ENCODE measurements at places on chromosomes 2 and 18.

DNA sequence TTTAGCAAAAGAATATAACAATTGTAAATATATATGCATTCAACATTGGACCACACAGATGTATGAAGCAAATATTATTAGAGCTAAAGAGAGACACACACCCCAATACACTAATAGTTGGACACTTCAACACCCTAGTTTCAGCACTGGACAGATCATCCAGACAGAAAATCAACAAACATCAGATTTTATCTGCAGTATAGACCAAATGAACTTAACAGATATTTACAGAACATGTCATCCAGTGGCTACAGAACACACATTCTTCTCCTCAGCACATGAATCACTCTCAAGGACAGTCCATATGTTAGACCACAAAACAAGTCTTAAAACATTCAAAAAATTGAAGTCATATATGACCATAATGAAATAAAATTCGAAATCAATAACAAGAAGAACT, 22.1 kb upstream of the EVA1A start:
- no peak for DNase-seq

GRCh38 chr2:199757233-199757870, 93.6 kb downstream of the FTCDNL1 start:
- DNase-seq = no peak

GRCh38 chr2:129752176-129752575, 227.3 kb upstream of the RAB6C start:
- no peak for DNase-seq

- no peak for DNase-seq
Observed at GRCh38 chr2:208671284-208671683, 264.7 kb downstream of the PTH2R start.

DNA sequence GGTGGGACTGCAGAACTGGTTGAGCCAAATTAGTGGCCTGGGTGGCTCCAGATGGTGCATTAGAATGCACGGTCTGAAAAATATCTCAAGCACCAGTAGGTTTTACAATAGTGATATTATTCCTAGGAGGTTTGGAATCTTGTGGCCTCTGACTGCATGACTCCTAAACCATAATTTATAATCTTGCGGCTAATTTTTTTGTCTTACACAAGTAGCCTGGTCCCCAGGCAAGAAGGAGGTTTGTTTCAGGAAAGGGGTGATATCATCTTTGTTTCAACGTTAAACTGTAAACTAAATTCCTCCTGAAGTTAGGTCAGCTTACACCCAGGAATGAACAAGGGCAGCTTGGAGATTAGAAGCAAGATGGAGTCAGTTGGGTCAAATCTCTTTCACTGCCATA, 98.9 kb upstream of the ARL4C start:
- no peak for DNase-seq

- DNase-seq = no peak
Observed at GRCh38 chr2:3536682-3537632, 17.6 kb upstream of the ADI1 start.

DNA sequence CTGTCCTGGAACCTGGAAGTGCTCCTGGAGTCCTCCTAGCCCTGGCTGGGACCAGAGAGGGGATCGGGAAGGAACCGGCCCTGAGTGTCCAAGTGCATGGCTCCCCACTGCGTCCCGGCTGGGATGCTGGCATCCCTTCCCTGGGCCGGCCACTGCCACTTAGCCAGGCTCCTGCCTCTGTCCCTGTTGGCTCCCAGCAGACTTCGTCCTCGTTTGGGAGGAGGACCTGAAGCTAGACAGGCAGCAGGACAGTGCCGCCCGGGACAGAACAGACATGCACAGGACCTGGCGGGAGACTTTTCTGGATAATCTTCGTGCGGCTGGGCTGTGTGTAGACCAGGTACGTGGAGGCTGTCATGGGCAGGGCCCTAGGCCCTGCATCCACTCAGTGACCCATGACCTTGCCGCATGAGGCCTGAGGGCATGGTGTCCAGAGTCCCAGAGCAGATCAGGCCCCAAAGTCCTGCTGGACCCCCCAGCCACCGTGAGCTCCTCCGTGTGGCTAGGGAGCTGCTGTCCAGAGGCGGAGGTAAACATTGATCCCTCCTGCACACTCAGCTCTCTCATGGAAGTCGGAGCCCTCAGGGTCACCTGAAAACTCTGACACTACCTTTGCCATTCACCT, 7.1 kb downstream of the ANO7 start:
- no peak for DNase-seq

GRCh38 chr2:9315280-9315847, 108.0 kb downstream of the ITGB1BP1 start:
- no peak for DNase-seq

GRCh38 chr18:8751692-8752091, 46.3 kb downstream of the MTCL1 start:
- DNase-seq = no peak

GRCh38 chr18:25473008-25473407, 121.0 kb upstream of the ZNF521 start:
- DNase-seq = no peak

GRCh38 chr2:32752952-32753351, 125.1 kb downstream of the TTC27 start:
- no peak for DNase-seq

Measured in omental fat pad (tissue), 4 donors.